ENCODE measurements at places on chromosomes 2 and 18. TPM values are rescaled to one million over a fixed set of nuclear protein-coding genes. Genes with fewer than 3 reads are reported as not detected.

Gene VPS54
- 32.0 TPM for total RNA-seq

Gene LRATD1
- total RNA-seq = 1.7 TPM

- DNase-seq = peak; percentile 45
These were observed 51.8 kb downstream of the MTHFD2 start for GRCh38 chr2:74250189-74250631.

DNA sequence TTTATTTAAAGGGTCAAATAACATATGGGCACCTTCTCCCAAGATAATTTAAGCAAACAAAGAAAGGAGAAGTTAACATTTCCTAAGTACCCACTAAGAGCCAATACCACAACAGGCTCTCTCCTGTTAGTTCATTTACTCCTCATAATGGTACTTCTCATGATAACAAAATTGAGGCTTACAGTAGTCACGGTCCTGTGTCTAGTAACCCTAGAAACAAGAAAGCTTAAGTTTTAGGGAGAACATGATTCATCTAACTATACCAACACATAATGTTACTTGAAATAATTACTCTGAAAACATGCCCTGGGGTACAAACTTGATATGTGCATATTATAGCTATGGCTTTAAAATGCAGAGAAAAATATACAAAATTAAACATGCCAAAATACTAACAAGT, 19.8 kb downstream of the IWS1 start:
- DNase-seq = no peak

GRCh38 chr2:59885541-59885940, 667.9 kb downstream of the BCL11A start:
- DNase-seq = no peak

DNA sequence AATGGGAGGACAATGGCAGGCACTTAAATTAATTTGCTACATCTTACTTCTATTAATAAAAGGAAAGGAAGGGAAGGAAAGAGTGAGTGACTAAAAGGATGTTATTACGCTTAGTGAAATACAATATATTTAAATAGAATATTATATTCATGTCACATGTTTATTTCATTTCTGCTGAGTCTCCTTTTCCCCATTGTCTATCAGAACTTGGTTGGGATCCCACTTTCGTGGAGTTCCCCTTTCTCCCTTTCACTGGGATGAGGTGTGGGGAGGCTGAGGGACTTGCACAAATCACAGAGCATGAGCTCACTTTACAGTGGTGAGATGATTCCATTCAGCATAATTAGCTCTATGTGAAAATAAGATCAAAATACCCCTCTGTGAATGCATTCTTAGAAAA, 730.6 kb downstream of the TSN start:
- DNase-seq = no peak

- DNase-seq = peak; percentile 7
These were observed 759.7 kb upstream of the FANCL start for GRCh38 chr2:59000796-59001195.

DNA sequence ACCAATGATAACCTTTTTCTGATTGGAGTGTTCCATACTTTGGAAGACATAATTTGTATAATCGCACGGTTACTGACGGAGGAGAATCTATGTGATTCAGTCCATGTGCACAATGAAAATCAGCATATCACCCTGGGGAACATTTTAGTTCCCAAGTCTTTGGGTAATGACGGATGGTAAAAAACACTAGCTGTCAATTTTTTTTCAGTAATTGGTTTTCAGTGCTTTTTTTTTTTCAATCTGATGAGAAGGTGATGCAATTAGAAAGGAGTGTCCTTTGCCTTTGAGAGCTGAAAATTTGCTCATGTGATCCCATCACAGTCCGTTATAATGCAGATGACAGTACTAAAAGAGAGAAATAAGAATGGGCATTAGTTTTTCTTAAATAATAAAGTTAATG, 51.9 kb upstream of the THOC1 start:
- no peak for DNase-seq
